ENCODE measurements at places on chromosomes 1 and 21.

DNA sequence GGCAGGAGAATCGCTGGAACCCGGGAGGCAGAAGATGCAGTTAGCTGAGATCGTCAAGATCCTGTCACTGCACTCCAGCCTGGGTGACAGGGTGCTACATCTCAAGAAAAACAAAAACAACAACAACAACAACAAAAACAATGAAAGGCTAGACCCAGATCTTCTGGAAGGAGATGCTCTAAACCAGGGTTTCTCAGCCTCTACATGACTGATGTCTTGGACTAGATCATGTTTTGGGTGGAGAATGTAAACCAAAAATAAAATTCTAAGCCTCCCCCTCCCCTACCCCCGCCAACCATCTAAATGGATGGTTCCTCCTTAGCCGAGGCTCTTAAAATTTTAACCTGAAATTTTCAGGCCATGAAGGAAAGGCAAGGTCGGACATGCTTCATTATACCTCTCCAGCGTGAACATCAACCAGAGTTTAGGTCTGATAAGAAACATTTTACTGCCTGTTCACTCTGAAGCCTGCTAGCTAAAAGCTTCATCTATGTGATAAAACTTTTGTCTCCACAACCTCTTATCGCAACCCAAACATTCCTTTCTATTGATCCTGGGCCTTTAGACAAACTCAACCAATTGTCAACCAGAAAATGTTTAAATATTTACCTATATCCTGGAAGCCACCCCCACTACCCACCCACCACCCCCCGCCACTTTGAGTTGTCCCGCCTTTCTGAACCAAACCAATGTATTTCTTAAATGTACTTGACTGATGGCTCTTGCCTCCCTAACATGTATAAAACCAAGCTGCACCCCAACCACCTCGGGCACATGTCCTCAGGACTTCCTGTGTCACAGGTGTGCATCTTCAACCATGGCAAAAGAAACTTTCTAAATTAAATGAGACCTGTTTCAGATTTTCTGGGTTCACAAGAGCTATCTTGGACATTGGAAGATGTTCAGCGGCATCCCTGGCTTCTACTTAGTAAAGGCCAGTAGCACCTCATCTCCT is 1.9 kb upstream of the CAPN2 start:
- DNase-seq = no peak

GRCh38 chr1:97091679-97092078 is 370.1 kb downstream of the PTBP2 start:
- DNase-seq = no peak

DNA sequence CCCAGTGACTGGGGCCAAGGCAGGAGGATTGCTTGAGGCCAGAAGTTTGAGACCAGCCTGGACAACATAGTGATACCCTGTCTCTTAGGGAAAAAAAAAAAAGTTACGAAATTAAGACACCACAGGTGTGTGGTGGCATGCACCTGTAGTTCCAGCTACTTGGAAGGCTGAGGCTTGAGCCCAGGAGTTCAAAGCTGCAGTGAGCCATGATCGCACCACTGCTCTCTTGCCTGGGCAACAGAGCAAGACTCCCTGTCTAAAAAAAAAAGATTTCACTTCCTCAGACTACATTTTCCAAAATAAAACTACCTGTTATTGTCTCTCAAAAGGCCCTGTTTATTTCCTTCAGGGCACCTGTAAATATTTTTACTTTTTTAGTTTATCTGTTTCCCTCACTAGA is 4.7 kb upstream of the STK40 start:
- DNase-seq = no peak

GRCh38 chr1:230398856-230399255 is 27.3 kb downstream of the PGBD5 start:
- DNase-seq = no peak

DNA sequence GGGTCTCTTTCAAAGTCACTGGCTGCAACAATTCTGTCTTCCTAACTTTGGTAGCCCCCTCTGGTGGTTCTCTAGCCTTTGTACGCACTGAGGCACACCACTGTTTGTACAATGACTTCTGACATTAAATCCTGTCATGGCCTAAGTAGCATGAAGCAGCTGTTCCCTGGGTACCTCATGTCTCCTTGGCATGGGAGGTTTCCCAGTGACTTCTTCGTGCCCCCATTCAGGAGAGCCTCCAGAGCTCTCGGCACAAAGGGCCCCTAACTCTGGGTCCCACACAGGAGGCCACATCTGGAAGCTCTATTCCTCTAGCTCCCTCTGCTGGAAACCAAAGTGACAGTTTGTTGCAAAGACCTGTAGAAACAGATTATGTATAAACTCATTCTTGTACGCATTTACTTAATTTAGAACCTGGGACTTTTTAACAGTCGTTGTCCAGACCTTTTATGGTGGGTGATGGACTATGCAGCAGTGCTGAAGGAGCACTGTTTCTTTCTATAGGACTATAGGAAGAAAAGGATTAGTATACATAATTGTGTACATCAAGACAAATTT is 13.4 kb downstream of the SWT1 start:
- no peak for DNase-seq

- DNase-seq = no peak
These were observed 32.1 kb upstream of the MX1 start for GRCh38 chr21:41393876-41394465.

DNA sequence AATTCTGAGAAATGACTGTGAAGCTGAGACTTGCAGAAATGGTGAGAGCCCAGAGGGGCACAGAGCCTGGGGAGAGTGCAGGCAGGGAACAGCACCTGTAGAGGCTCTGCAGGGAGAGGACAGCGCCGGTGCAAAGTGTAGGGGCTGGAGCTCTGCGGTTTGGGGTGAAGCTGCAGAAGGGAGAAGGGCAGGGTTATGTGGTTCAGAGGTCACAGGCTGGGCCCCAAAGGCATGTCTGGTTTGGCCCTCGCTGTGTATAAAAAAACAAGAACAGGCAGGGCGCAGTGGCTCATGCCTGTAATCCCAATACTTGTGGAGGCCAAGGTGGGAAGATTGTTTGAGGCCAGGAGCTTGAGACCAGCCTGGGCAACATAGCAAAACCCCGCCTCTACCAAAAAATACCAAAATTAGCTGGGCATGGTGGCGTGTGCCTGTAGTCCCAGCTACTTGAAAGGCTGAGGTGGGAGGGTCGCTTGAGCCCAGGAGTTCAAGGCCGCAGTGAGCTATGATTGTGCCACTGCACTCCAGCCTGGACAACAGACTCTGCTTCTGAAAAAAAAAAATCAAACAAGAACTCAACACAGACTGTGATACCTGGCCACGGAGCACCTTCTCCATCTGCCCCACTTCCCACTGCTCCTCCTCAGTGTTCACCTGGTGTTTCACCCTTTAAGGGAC is 29.1 kb downstream of the SERINC2 start:
- DNase-seq = no peak

DNA sequence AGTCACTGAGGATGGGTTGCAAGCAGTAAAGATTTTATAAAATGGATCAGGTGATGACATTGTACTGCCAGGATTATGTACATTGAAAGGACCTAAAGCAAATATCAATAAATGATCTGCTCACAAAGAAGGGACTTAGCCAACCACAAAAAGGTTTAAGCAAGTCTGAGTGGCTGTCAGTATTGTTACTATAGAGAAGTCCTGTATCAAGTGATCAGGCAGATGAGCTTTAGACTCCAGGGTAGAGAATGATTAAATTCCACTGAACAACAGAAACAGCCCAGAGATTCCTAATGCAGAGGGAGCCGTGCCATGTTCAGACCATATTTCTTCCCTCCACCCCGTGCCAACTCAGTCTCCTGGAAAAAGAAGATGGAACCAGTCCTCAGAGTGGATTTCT is 138.9 kb downstream of the SETD4 start:
- no peak for DNase-seq

DNA sequence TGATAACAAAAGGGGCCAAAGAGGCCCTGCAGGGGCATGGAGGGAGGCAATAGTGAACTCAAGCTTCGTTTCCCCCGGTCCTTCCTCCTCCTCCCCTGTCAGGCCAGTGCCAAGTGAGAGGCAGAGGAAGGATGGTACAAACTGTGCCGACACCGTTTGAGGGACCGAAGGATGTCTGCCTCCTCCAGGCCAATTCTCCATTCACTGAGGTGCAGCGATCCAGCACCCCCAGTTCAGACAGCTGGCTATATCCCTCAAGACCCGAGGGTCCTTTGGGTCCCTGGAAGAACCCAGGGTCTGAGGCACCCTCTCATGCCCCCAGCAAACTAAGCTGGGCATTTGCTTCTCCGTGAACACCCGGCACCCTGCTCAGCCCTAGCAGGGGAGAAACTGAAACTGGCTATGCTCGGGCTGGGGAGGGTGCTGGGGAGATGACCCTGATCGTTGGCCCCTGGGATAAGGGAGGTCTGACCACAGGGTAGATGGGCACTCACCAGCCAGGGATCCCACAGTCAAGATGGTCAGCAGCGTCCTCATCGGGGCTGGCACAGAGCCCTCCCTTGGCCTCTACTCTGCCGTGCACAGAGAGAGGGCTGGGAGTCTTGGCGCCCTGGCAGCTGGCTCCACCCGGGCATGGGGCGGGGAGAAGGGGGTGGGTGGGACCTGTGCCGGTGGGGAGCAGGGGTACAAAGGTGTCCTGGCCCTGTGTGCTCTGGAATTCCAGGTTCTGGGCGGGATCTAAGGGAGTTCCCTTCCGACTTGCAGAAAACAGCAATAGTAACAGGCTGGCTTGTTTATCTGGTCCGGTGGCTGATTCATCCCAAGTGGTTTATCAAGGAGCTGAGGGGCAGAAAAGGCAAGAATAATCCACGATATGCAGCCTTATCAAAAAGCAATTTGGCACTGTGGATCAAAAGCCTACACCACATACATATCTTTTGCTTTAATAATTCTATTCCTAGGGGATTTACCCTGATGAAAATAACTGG is at the start of gene IL22RA1:
Gene IL22RA1 (minus strand): TSS at position 595 of the 989 bp plus-strand sequence. CDS start 58 bp downstream, at position 537.
- DNase-seq = no peak

DNA sequence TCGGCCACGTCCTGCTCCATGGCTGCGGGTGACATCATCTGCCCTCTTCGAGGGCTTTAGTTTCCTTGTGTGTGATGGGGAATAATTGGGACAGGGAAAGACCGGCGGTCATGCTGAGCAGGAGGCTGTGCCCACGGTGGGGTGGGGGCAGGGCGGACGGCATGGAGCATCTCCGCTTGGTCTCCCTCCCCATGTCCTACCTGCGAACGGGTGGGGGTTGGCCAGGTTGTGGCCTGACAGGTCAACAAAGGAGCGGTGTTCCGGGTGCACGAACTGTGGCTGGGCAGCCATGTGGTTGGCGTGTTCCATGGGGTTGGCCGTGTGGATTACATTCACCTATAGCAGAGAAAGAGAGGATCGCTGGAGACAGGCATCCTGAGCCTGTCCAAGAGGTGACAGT is 80.0 kb downstream of the PIK3CD start:
- DNase-seq = no peak

GRCh38 chr1:23344987-23345472 is 946 bp upstream of the HNRNPR start:
- DNase-seq = no peak

All from stimulated activated CD4-positive, alpha-beta T cell treated with anti-CD3 and anti-CD28 coated beads, Interleukin-1b, Interleukin-23, amount 100 ng/mL, for 1 hour (primary cell).